Temporal lobe (tissue), 4 donors: ENCODE measurements at places on chromosomes 3 and 15. TPM values are rescaled to one million over a fixed set of nuclear protein-coding genes. Genes with fewer than 3 reads are reported as not detected.

The GYG1 gene
- 4.4 TPM for total RNA-seq

The C3orf49 gene
- total RNA-seq, result not detected

The FGF12 gene
- total RNA-seq, result 103 TPM

The ZBED2 gene
- total RNA-seq, result not detected

The RTP1 gene
- 0.25 TPM for total RNA-seq

The CLDN16 gene
- total RNA-seq, result 0.25 TPM

The SERINC4 gene
- under 0.01 TPM for total RNA-seq

The LRRC15 gene
- not detected for total RNA-seq

The CHRFAM7A gene
- total RNA-seq, result 2.7 TPM
